AG08396 (cell line): ENCODE measurements at places on chromosomes 16 and 17.
A peak's percentile ranks its signal among the peaks of the same experiment; 100 is the strongest.

- DNase-seq = no peak
These were observed 1.4 kb upstream of the PRPSAP2 start for GRCh38 chr17:18856570-18856915.

- DNase-seq = no peak
These were observed 1.4 kb downstream of the DHX33 start for GRCh38 chr17:5467416-5467815.

- DNase-seq = peak; percentile 7
These were observed 1.7 kb upstream of the RAB11FIP4 start for GRCh38 chr17:31389657-31390381.

DNA sequence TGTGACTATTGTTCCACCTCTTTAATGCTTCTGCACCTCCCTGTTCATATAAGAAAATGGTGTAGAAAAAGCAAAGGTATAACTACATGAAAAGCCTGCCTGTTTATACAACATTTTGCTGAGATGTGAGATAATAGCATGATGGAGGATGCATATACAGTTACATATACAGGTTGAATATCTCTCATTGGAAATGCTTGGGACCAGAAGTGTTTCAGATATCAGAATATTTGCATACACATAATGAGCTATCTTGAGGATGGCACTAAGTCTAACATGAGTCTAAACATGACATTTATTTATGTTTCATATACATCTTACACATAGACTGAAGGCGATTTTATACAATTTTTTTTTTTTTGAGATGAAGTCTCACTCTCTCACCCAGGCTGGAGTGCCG lies 5.7 kb upstream of the WSB1 start:
- DNase-seq = no peak

- DNase-seq = no peak
These were observed 44.4 kb upstream of the SCNN1B start for GRCh38 chr16:23257682-23258081.

DNA sequence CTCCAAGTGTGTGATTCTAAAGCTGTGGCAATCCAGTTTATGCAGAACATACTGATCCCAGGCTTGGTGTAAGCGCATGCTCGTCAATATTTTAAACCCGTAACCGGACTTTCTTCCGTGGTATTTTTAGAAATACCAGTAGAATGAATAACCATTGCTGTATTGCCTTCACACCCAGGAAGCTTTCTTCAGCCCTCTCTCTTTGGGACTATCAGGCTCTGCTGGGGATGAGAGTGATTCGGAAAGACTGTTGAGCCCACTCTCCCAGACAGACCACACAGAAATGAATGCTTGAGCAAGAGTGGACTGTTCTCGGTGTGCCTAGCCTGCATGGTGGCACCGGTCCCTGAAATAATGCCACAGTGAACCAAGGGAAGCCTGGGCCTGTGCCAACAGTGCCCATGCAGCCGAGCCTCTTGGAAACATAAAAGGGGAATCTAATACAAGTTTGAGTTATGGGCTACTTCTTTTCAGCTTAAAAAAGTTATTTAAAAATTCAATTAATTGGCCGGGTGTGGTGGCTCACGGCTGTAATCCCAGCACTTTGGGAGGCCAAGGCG lies 89.9 kb upstream of the ELAC2 start:
- no peak for DNase-seq
